ENCODE measurements at places on chromosomes 1 and 21.

DNA sequence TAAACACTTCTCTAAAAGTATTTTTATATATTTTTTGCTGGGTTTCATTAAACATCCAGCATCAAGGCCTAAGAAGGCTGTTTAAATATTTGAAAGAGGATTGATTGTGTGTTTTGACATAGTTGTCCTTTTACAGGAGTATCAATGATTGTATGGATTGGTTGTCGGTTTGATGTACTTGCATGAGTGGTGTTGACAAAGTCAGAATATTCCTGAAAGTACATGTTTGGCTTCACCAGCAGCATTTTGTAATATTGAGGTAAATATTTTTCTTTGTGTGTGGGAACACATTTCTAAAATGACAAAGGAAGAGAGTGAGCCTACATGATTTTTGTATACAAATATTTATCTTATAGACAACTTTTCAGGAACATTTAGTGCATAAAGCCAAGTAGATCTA is 269.7 kb downstream of the PTBP2 start:
- DNase-seq: no peak

DNA sequence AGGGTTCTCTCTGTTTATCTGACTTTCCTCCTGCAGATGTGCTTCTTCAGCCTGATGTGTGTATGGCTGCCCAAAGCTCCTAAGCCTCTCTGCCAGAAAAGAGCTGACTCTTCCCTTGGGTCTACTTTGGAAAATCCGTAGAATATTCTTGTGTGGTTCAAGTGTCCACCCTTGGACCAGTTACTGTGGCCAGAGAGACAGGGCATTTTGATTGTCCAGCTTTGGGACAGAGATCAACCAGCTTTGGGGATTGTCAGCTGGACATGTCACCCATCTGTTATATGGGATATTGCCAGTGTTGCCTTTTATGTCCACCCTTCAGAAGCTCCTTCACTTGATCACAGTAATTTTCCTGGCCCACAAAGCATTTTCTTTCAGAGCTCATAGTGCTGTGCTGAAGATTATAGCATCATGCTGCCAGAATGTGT is 126.2 kb upstream of the L1TD1 start:
- no peak for DNase-seq

DNA sequence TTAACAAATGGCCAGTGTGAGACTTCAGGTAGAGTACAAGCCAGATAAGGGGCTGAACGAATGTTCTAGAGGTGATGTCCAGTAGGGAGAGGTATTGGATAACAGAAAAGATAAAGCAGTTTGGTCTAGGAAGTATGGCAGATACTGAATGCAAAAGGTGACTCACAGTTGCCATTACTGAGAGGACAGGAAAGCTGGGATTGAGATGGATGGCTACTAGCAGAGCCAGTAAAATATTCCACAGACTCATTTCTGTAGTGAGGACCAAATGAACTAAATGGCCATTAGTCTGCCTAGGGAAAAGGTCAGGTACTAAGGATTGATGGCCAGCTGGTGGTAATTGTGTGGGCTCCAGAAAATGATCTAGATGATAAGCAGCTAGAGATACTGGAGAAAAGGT is 11.5 kb downstream of the MACO1 start:
- DNase-seq: no peak

DNA sequence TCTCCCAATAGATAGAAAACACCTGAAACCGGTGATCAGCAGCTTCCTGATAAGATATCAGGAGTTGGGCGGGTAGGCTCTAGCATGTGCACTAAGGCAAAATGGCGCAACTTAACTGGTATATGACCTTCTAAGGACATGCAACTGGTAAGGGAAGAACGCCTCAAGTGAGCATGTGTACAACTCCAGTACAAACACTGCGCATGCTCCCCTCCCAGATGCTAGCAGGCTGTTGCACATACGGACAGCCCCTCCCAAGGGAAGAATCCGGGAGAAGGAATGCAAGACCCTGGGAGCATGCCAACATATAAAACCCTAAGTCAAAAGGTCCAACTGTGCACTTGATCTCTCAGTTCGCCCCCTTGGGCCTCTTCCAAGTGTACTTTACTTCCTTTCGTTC is 110.8 kb downstream of the TSEN15 start:
- no peak for DNase-seq

- no peak for DNase-seq
These were observed 31.2 kb upstream of the CASZ1 start for GRCh38 chr1:10827377-10828333.

GRCh38 chr1:36350659-36351226 is 27.3 kb upstream of the EVA1B start:
- DNase-seq: no peak

GRCh38 chr1:2928366-2929325 is 92.6 kb upstream of the ACTRT2 start:
- no peak for DNase-seq

GRCh38 chr1:184388971-184389370 is 2.1 kb downstream of the C1orf21 start:
- DNase-seq: no peak

DNA sequence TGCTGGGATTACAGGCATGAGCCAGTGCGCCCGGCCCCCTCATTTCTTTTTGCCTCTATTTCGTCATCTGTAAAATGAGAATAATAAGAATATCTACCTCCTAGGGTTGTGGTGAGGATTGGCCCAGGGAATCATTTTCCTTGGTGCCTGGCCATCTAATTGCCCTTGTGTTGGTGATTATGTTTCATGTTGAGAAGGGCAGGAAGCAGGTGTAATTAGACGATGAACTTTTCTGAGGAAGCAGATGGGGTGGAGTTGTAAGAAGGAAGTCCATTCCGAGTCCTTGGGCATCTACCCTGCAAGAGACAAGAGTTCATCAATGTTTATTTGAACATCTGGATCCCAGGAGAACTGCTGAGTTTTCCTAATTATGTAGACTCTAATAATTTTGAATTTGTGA is 38.7 kb upstream of the NEK2 start:
- DNase-seq: no peak

- no peak for DNase-seq
These were observed 14.8 kb upstream of the ZDHHC18 start for GRCh38 chr1:26811708-26812107.

- DNase-seq: peak; percentile 49
These were observed 248.5 kb downstream of the USP25 start for GRCh38 chr21:15978215-15978738.

DNA sequence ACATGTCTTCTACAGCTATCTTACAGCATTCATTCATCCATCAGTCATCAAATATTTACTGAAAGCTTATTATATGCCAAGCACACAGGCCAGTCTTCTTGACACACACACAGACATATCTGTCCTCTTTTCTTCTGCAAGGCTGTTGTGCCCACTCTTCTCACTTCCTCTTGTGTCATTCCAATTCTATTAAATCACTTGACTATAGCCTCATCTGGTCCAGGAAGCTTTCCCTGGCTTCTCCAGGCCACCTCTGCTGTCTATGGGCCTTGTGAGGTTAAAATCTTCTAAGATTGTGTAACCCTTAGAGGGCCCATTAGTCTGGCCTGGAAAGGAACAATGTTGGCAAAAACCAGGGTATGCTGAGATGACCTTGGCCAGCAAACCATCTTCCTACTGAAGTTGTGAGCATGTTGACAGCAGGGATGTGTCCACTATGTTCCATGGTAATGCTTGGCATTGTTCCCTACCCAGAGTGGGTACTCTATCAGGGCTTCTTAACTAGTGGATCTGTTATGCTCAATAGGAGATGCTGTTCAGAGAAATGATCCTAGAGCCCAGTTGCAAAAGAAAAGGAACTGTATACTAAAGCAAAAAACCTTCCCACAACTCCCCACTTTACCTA is 5.3 kb downstream of the TRAF3IP3 start:
- DNase-seq: no peak

- DNase-seq: no peak
These were observed 150.0 kb upstream of the ADGRL2 start for GRCh38 chr1:81650776-81651175.

DNA sequence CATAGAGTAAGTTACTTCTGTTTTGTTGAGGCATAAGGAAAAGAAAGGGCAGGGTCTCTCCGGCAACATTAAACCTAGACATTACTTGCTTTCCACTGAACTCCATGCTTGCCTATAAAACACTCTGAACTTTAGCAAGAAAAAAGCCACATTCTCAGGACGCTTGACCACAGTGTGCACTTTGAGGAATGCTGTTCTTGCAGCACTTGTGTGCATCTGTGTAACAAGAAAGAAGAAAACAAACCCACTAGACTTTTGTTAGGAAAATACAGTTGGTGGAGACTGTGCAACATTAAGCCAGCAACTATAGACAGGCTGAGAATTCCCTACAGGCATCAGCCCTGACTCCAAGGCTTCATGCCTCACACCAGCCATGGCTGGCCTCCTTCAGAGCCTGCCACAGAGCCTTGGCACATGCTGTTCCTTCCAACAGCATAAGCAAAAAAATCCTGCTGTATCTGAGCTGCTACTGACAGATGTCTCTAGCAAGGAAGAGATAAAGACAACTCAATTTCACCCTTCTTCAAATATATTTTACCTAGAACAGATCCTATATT is 5.8 kb downstream of the PDZK1 start:
- no peak for DNase-seq

DNA sequence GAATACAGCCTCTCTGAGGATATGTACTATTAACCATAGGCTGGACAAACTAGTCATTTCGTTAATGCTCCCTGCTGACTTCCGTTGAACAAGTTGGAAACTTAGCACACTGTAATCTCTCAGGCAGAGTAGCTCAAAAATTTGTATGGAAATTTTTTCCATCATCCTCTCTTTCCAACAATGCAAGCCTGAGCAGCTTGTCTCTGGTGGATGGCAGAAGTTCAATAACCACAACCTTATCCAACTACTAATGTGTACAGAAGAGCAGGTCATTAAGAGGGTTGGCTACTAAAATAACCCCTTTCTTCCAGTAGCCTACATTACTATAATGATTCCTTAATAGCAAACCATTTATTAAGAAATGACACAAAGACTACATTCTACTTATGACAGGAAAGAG is 262.3 kb downstream of the NFIA start:
- no peak for DNase-seq

DNA sequence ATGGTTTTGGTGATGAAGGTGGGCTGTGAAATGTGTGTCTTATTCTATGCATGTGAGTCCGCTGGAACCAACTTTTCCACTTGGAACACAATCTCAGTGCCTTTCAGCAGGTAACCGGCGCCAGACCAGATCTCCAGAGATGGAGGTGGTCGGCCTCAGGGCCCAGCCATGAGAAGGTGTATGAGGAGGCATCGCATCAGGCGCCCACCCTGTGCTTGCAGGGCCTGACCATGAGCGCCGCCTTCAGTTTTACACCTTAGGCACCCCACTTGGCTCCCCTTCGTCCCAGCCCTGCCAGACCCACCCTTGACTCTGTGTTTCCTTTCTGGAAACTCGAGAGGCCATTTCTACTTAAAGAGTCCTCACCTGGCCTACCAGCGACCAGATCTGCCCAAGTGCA is 48.6 kb upstream of the ATF3 start:
- DNase-seq: no peak

DNA sequence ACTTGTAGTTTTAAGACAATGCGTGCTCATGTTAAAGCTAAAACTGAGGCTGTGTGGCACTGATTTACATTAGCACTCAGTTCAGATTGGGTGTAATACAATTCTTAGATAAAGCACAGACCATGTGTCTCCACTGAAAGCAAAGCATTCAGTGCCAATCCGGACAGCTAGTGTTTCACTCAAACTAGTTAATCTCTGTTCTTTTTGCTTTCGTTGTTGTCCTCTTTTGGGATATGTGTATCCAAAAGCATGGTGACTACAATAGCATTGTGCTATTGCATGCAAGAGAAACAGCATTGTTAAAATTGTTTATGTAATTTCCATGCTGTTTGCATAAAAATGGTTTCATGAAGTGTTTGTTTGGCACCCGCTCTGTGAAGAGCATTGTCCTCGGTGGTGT is 54.6 kb downstream of the F3 start:
- no peak for DNase-seq

- DNase-seq: no peak
These were observed 99.2 kb upstream of the IFFO2 start for GRCh38 chr1:19055701-19056100.
